Stimulated activated CD4-positive, alpha-beta T cell treated with anti-CD3 and anti-CD28 coated beads, Interleukin-15, amount 100 ng/mL, for 24 hours (primary cell): ENCODE measurements at places on chromosomes 1 and 21.

DNA sequence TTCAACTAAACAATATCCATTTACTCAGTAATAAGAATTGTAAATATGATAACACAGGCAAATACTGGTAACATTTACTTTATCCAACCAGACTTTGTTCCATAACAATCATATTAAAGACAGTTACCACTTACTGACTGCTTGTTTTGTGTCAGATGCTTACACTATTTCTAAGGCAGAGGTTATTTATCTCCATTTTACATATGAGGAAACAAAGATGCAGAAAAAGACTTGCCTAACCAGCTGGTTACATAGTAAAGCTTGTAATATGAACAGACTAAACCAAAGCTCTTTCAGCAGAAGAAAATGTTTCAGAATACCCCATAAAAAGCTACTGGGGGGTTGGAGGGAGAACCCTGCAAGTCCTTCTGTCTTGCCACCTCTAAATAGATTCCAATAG is 180.1 kb downstream of the EIF4G3 start:
- DNase-seq, result no peak

- DNase-seq, result no peak
These were observed 48.5 kb upstream of the SCYL3 start for GRCh38 chr1:169941982-169942830.

- no peak for DNase-seq
These were observed 86.8 kb downstream of the TGFBR3 start for GRCh38 chr1:91799159-91799558.

GRCh38 chr1:3746830-3747521 is 5.3 kb upstream of the CCDC27 start:
- peak; percentile 96 for DNase-seq

DNA sequence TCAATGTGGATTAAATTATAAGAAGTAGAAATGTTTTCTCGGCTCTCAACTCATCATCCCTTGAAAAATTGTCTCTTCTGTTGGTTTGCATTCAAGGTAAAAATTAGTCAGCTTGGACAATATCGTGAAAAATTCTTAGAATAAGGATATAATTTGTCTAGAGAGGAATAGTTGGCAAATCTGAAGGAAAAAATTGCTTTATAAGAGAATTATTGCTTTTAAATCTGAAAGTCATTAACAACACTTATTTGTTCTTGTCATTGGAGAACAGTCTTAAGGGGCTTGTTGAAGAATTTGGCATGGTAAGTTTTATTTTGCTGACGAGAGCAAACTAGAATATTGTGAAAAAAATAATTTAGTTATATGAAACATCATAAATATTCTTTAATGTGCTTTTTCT is 26.4 kb downstream of the ANGPTL1 start:
- DNase-seq, result no peak

DNA sequence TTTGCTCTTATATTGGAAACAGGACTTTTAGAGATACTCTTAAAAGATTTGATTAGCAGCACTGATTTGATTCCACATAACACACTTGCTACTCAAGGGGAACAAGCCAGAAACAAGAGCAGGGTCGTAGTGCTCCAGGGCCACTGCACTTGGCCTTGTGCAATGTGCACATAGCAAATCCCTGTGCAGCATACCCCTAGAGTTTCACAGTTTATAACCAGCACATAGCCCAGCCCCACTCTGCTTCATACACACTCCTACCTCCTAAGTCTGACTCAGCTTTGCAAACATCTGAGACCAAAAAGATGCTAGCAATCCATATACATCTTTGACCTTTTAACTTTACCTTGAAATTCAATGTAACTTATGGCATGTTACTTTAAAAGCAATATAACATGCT is 157.6 kb downstream of the VAV3 start:
- no peak for DNase-seq

- DNase-seq, result no peak
These were observed 7.7 kb downstream of the SELENON start for GRCh38 chr1:25807480-25808390.

DNA sequence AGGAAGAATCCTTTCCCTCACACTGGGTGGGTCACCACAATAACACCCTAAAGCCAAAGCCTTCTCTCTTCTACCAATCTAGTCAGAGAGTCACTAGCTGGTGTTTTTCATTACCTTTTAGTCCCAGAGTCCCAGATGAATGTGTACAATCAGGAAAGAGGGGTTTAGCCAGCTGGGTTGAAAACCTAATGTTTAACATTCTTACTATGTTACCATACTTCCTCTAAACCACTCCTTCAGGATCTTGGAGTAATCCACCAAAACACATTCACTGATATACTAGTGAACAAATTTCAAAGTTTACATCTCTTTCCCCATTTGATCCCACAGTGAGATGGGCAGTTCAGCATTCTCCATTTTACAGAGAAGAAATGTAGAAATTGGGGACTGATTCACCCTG is 9.7 kb downstream of the LPAR3 start:
- DNase-seq, result no peak

GRCh38 chr1:152795686-152796085 is 835 bp upstream of the LCE1D start:
- DNase-seq, result no peak

DNA sequence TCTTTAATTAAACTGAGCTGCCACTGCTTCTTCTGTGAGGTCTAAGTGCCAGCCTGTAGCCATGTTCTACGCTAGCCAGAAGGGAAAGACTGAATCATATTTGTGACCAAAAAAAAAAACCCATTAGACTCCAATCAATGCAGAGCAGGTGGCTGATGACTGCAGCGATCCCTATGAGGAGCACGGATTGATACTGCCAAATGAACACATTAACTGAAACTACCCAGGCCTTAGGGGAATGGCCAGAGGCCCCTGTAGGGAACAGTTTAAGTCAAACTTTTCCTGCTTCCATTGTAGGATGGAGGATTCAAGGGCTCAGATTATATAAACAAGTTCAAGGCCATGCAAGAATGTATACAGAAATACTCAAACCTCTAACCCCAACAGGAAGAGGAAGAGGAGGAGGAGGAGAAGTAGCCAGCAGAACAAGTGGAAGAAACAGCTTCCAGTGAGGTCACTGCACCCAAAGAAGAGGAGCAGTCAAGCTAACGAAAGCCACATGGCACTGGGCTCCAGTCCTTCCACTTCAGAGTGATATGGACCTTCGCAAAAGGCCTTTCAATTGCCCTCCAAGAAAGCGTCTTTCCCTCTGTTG is 328.3 kb downstream of the SMYD3 start:
- no peak for DNase-seq

DNA sequence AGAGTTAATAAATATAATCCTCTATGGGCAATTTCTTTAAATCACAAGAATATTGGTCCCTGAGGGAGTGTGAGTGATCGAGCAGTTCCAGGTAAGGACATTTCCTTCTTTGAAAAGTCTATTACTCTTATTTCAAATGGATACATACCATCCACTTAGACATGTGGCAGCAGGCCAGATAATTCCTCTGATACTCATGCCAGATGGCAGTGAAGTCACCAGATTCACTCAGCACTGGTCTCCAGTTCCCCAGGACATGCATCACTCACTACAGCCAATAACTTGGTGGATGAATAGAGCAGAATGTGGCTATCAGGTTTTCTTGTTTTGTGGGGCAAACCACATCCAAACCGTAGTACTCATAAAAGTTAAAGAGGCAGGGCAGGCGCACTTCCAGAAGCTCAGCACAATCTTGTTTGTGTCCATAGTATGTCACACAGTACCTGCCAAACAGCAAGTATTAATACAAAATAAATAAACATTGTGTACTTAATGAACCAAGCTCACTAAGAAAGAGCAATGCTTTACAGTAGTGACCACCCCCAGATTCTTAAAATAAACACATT is 74.2 kb upstream of the CD53 start:
- DNase-seq, result no peak

DNA sequence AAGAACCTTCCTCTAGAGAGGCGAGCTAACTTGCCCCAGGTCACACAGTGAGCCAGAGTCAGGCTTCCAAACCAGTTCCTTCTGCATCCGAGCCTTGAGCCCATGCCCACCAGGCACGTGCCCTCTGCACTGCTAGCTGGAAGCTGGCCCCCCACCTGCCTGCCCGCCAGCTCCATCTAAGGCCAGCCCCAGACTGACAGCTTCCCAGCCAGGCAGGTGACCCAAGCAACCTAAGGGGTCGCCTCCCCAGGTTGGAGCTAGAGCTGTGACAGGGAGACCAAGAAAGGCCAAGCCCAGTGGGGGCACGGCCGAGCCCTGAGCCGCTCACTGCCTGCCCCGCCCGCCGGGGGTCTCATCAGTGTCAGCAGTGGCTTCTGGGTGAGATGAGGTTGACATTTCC is 19.9 kb upstream of the C1QA start:
- no peak for DNase-seq
